NCI-H345 (cell line): ENCODE measurements at places on chromosomes 6 and 20.

DNA sequence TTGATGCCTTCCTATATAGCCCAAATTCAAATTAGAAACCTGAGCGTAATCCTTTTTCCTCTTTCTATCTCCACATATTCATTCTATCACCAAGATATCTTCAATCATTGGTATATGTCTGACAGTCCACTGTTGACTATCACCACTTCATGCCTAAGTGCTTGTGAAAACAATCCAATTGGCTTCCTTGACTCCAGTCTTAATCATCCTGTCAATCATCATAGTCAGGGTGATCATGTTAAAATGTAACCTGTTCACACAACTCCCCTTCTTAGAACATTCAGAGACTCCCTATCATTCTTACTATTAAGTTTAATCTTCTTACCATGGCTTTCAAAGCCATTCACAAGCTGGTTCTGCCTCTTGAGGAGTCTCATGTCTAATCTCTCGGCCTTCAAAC is 616.7 kb downstream of the PHF3 start:
- no peak for DNase-seq

GRCh38 chr6:50143011-50143719 is 93.4 kb upstream of the DEFB112 start:
- no peak for DNase-seq

DNA sequence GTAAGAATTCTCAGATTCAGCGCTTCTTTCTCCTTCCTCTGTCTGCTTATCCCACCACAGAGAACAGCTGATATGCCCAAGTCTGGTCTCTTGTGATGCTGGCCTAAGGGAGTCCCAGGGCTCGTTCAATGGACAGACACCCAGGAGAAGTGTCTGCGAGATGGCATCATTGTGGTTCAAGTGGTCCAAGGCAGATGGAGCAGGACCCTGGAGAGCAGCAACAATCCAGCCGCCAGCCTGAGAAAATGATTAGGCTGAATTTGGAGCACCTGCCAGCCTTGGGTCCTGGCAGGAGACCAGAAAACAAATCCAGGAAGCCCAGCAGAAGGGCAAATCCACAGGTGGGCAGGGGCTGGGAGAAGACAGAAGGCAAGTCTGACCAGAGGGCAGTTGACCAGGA is 145.8 kb downstream of the PTPRT start:
- DNase-seq, result no peak

DNA sequence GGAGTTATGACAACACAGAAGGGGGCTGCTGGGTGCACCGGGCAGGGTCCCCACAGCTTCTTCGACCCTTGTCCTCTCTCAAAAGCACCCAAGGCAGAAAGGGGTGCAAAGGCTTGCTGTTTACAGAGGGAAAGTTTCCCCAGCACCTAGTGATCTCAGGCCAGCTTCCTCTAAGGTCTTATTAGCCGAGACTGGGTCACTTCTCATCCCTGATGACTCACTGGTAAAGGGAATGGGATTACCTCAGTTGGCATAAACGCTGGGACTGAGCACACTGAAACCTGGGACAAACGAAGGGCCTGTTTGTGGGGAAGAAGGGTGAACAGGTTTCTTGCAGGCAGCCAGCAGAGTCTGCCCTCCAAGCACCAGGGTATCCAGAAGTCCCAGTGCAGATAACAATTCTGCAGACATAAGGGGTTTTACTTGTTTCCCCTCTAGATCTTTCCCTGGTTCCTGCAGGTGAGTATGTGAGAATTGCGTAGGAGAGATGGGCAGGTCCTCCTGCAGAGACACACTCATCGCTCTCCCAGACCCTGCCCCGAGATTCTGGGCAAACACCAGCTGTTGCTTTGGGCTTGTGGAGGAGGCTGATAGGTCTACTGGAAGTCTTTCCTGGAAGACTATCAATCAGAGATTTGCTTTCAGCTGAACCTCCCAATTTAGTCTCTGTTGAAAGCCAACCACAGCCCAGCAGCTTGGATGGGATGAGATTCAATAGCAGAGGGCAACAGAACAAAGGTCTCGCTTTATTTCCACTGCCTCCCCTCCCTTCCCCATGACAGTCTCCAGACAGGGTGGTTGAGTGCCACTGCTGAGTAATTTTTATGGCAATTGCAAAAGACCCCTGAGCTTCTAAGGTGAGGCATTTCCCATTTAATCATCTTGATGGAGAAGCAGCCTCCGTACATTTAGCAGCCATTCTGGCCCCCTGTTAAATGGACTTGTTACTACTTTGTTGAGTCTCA is 25.7 kb downstream of the KCNG1 start:
- no peak for DNase-seq

- DNase-seq, result no peak
These were observed 20.6 kb upstream of the LAMP5 start for GRCh38 chr20:9493803-9494202.

DNA sequence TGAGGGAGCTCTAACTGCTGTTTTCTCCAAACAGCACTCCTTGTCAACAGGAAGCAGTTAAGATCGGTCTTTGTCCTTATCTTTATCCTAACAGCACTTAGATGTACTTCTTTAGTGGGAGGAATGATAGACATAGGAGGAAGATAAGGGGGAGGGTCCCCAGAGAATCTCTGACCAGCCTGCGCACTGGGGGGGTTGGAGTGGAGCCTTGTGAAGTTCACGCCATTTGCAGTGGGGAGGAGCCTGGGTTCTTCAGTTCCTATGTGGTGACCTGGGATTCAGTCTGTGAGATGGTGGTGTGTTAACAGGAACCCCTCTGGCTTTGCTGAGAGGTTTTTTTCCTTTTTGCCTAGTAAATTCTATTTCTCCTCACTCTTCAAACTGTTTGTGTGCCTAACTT is 18.1 kb upstream of the ASCC3 start:
- DNase-seq, result no peak

DNA sequence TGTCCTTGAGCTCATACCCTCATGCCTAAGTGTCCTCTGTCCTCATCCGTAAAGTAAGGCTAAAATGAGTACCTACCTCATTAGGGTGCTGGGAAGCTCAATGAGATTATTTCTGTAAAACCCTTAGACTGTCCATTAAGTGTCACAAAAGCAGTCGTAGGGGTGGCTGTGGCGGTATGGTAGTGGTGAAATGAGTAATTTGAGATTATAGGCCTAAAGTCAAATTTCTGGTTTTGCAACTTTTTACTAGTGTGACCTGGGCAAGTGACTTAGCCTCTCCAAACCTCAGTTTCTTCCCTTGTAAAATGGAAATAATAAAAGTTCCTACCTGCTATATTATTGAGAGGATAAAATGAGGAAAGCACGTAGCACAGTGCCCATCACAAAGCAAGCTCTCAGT is 148.2 kb upstream of the AKAP12 start:
- no peak for DNase-seq
